IMR-90 (cell line): ENCODE measurements at places on chromosomes 5 and 9.
A peak's percentile ranks its signal among the peaks of the same experiment; 100 is the strongest.

GRCh38 chr9:122218071-122218934, 10.5 kb downstream of the LHX6 start:
- no peak for DNase-seq

DNA sequence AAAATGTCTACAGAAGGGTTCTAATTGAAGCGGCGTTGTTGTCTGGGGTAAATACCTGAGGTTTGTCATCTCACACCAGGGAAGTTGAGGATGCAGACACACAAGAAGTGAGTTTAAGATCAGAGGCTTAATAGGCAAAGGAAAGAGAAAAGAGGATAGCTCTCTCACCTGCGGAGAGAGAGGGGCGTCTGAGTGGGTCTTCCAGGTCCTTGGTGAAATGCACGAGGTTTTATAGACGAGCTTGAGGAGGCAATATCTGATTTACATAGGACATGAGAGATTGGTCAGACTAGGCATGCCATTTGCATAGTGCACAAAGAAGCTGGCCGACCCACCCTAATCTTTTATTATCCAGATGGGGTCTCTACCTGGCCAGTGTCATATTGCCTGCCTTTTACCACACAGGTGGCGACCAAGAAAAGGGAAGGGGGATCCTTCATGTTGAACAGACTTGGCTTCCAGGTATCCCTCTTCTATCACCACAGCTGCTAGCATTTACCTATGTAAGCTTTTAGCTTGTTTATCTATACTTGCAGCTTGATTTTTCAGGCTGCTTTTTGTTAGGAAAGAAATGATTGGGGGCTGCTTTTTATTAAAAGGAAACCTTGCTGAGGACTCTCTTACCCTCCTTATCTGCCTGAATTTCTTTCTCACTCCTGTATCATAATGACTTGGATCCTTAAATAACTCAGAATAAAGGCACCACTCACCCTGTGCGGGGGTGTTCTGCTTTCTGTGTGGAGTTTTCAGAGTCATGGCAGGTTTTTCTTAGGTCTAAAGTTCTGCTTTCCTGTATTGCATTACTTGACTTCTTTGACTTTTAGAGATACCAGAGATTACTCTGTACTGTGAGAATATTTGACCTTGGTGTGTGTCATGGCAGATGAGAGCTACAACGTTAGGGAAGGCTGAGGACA, 9.4 kb upstream of the GLT6D1 start:
- no peak for DNase-seq

GRCh38 chr5:56175021-56175420, 58.1 kb downstream of the ANKRD55 start:
- no peak for DNase-seq

GRCh38 chr9:19460243-19460642, 51.4 kb downstream of the ACER2 start:
- DNase-seq, result no peak

DNA sequence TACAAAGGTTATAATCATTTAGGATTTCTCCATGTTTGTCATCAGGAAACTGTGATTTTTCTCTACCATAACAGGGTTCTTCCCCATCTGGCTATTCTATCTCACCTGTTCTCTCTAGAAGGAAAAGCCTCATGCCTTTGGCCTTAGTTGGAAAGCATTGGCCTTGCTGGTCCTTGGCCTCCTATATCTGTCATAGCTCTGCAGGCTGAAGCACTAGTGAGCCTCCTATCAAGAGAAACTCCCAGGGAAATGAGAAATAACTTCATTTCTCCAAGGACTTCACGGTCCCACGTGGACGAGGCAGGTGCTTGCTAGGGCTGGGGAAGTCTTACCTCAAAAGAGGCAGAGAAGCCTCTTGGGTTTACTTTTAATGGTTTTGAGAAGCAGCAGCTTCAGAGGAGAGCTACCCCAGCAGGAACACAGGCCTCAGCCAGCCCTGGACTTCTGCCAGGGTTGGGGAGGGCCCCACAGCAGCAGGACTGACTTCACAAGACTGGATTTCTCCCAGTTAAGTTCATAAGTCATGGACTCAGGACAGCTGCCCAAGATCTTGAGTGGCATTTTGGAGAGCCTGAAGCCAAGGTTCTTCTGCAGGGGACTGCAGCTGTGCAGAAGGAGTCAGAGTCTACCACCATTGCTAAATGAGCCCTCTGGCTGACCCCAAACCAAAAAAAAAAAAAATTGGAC, 15.8 kb upstream of the PSAT1 start:
- peak; percentile 75 for DNase-seq

- no peak for DNase-seq
Measured at GRCh38 chr9:95273369-95274022, 44.0 kb downstream of the FANCC start.

GRCh38 chr5:113082547-113082905, 105.9 kb downstream of the DCP2 start:
- no peak for DNase-seq

- no peak for DNase-seq
Measured at GRCh38 chr5:173785400-173785799, 102.7 kb upstream of the CPEB4 start.

- no peak for DNase-seq
Measured at GRCh38 chr9:116905171-116905588, 218.1 kb downstream of the TRIM32 start.
